CD4-positive, alpha-beta T cell treated with Interleukin-21 for 1 hour (primary cell): ENCODE measurements at places on chromosomes 3 and 15.

- DNase-seq: no peak
Measured at GRCh38 chr3:194251891-194252560, 99.1 kb downstream of the CPN2 start.

DNA sequence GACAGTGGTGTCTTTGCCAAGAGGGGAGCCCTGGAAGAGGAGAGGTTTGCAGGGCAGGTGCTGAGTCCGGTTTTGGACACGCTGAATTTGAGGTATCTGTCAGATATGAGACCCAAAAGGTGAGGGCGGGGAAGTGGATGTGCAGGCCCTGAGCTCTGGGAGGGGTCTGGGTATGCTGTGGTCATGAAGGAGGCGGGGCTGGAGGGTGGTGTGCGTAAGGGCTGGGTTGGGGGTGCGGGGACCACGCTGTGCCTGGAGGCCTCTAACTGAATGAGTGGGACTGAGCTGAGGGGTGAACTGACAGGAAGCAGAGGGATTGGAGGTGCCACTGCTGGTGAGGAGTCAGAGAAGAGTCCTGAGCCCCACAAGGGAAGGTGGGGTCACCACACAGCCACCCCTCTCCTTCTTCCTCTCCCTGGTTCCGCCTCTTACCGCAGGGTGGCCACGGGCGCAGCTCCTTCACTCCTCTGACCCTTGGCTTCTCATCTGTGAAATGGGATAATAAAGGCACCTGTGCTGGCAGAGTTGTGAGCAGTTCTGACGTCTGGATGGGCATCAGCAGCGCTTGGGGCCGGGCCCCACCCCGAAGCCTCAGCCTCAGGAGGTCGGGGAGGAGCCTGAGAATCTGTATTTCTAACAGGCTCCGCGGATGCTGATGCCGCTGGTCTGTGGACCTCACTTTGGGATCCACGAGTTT, 28.8 kb downstream of the PSTPIP1 start:
- DNase-seq: no peak

DNA sequence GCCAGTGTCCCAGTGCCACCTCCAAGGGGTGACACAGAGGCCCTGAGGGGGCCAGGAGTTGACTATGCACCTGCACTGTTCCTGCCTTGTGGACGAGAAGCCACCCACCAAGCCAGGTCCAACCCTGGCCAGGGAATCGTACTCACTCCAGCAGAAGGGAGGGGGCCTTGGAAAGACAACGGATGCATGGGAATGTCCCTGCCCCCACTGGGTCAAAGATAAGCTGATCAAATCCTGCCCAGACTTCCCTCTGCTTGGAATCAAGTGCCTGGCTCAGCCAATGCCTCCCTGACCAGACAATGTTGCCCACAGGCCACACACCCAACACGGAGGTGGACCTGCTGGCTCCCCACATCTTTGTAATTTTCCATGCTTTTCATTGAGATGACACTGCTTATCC, 23.9 kb downstream of the CACNA2D2 start:
- no peak for DNase-seq

GRCh38 chr3:43870844-43871626, 180.3 kb downstream of the ABHD5 start:
- DNase-seq: no peak

- no peak for DNase-seq
Measured at GRCh38 chr15:63107895-63108546, 13.6 kb upstream of the LACTB start.

- no peak for DNase-seq
Measured at GRCh38 chr3:194775731-194776130, 90.0 kb downstream of the FAM43A start.
